Activated naive CD4-positive, alpha-beta T cell treated with anti-CD3 and anti-CD28 coated beads, Interleukin-2, amount 50 U/mL, for 72 hours (primary cell): ENCODE measurements at places on chromosomes 13 and 19.
A peak's percentile ranks its signal among the peaks of the same experiment; 100 is the strongest.

DNA sequence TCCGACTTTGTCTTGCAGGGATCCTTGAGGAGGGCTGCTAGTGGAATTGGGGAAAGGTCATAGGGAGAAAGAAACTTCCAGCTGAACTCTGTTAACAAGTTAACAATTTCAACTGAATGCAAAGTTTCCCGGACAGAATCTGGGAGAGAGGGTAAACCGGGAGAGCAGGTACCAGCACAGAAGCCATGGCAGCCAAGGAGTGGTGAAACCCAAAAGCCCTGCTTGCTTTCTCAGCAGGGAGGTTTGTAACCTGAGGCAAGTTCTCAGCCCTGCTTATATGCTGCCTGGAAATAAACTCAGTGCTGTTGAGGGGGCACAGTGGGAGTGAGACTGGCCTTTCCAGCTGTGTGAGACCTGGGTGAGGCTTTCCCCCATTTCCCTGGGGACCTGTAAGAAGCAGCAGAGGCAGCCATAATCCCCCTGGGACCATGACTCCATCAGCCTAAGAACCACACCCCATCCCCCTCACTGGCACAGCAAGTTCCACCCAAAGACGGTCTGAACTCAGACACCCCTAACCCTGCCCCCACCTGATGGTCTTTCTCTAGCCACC lies 84.0 kb downstream of the SUCLA2 start:
- DNase-seq: no peak

- DNase-seq: no peak
These were observed 28.3 kb downstream of the RCBTB2 start for GRCh38 chr13:48504606-48505005.

DNA sequence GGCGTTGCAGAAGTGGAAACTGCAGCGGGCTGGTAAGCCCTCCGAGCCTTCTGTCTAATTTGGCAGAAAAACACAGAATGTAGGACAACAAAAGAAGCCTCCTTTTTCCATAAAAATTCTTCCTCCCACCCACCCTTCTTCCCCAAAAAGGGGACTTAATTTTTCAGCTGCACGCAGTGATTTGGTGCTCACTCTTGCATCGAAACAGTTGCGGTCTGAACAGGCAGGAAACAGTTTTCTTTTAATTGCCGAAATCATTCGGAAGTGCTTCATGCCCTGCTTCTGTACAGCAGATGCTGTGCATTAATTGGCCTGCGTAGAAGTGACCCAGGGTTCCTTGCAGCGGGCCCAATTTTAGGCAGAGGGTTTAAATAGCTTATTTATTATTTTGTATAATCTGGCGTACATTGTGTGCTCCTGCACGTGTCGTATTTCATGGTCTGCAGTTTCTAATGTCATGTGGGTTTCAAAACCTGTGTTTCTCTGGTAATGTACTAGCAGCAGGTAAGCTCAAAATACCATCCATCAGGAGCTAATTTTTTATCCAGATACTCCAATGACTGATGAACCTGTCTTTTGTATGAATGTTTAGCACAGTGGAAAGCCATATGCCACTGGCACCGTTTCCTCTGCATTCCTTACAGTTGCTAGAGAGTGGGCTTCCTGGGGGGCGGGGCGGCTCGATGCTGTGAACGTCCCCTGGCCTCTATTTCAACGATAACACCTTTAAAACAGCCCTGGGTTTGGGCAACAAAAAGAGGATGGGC lies 66.6 kb downstream of the GGACT start:
- DNase-seq: no peak

DNA sequence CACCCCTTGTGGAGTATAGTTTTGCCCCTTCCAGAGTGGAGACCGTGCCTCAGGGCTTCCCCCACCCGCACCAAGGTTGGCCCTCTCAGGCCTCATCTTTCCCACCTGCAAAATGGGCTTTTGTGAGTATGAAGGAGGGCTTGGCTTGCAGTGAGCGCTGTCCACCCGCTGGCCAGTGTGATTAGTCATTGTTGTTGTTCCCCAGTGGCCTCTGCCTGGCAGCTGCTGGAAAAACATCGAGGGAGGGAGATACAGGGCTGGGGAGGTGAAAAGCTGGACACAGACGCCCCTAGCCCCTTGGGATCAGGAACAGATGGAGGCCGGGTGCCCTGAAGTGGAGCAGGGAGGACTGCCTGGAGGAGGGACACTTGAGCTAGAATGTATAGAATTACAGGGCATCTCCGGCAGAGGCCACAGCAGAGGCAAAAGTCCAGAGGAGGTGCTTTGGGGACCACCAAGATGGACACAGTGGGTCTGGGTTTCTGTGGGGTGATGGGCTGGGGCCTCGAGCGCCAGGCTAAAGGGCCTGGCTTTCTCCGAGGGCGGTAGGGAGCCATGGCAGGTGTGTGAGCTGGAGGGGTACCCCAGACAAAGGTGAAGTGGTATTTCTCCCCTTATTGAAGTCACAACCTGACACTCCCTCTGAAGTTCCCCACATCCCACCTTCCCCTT lies 3.9 kb upstream of the IL12RB1 start:
- no peak for DNase-seq

DNA sequence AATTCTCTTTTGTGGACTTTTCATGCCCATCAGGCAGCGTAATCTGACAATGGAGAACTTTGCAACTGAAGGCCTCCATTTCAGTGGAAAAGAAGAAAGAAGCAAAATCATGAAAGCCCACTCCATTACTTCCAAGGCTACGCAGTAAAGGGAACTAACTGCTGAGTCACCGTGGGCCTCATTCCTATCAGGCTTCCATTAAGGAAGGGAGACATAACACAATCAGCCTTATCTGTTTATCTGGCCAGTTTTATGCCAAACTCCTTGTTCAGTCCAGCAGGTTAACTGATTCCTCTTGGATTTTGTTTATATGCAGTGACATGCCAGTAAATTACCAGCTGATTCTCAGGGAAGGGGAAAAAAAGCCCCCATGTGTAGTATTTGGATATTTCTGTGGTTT lies 56.8 kb upstream of the KATNAL1 start:
- DNase-seq: no peak

DNA sequence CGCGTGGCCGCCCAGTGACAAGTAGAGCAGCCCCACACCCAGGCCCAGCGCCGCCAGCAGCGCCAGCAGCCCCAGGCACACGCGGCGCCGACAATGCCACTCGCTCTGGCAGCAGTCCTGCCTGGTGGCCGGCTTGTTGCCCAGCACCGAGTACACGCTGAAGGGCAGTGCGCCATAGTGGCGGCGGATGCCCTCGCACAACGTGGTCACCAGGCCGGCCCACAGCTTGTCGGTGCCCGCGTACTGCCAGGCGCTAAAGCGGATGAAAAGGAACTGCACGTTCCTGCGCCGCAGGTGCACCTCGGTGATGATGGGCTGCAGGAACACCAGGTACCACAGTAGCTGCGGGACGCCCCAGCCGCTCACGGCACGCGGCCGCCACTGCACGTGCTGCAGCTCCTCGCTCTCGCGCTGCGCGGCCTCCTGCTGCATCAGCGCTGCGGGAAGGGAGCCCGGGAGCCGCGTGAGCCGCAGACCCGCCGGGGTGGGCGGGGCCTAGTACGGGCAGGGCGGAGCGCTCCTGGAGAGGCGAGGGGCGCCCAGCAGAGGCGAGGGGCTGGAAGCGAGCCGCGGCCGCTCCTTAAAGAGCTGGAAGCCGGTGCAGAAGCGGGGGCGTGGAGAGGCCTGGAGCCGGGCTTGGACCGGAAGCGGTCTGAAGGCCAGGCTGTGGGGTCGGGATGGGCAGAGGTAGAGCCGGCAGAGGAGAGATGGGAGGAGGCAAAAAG lies 7.3 kb downstream of the NKPD1 start:
- no peak for DNase-seq

DNA sequence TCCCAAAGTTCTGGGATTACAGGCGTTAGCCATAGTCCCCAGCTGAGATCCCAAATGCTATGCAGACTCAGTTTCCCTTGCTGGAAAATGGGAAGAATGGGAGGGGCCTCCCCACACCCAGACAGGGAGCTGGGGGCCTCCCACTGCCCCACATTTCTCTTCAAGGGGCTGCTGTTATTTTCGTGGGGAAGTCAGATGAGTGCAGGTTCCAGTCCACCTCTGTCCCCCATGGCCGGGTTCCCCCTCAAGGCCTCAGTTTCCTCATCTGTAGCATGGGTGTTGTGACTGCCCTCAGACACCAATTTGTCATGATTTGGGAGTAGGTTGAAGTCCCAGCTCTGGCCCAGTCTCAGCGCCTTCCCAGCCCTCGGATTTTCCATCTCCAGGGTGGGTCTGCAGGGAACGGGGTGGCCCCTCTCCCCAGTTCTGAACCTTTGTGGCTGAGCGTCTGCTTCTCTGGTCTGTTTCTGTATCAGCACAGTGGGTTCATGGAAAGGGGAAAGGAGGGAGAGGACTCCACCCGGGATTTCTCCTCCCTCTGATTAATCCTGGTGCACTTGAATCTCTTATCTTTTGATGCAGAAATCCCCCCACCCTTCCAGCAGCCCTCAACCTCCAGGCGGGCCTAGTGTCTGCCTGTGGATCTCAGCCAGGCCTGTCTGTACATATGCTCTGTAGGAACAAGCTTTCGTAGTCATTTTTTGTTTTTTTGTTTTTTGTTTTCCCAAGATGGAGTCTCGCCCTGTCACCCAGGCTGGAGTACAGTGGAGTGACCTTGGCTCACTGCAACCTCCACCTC lies 12.2 kb downstream of the NFIC start:
- no peak for DNase-seq

- no peak for DNase-seq
These were observed 8.7 kb upstream of the TIMM50 start for GRCh38 chr19:39471756-39472536.

GRCh38 chr13:33146843-33147611 lies 130.8 kb downstream of the KL start:
- no peak for DNase-seq

DNA sequence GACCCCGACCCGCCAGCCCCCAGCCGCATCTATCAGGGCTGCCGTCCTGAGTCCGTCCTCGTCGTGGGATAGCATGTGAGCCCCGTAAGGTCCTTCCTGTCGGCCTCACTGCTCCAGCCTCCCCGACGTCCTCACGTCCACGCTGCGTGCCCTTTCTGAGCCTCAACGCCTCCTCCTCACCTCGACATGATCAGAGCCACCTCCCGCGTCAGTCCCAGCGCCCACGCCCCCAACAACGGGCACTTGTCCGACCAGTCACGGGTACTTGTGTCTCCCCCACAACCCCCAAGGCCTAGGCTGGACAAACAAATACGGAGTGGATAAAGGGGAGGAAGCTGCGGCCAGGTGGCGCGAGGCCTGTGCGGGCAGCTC lies 665 bp downstream of the ZNF497 start:
- peak; percentile 70 for DNase-seq

DNA sequence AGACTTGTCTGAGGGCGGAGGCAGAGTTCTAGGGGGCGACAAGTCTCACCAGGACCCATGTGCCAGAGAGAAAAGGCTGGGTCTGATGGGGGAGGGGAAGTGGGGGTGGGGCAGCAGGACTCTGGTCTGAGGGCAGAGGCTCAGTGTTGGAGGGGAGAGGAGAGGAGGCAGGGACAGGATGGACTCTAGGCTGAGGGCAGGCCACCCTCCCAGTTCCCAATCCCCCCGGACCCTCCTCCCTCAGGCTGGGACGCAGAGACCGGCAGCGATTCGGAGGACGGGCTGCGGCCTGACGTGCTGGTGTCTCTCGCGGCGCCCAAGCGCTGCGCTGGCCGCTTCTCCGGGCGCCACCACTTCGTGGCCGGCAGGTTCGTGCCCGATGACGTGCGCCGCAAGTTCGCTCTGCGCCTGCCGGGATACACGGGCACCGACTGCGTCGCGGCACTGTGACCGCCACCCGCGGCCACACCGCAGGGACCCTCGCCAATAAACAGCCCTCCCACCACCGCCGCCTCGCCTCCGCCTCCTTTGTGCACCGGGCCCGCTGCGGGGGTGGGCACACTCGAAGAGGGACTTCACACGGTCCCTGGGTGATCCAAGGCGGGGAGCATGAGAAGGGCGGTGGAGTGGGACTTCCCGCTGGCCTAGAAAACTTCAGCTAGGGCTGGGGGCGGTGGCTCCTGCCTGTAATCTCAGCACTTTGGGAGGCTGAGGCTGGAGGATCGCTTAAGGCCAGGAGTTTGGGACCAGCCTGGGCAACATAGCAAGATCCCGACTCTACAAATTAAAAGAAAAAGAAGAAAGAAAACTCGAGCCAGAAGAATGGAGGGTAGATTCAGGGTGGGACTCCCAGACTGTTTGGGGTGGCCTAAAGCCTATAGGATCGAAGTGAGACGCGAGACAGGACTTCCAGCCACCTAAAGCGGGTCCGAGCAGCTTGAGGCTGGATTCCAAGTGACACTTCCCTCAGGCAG lies 703 bp upstream of the CILP2 start:
- DNase-seq: no peak

DNA sequence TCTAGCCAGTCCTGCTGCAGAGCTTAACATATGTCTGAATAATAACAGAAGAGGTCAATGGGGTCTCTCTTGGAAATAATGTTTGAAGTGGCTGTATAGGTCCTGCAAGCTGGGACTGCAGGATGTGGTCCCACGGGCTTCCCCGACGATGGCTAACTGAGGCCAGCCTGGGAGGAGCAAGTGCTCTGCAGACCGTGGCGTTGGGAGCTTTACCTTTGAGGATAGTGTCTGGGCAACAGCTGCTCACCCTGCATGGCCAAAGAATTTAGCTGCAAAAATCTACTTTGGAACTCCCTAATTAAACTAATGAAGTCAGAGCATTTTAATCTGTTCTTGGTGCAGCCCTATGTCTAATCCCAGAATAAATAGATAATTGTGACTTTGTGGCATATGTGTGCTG lies 18.2 kb upstream of the AMER2 start:
- no peak for DNase-seq

- peak; percentile 53 for DNase-seq
These were observed 3.9 kb downstream of the FFAR1 start for GRCh38 chr19:35351411-35352176.

DNA sequence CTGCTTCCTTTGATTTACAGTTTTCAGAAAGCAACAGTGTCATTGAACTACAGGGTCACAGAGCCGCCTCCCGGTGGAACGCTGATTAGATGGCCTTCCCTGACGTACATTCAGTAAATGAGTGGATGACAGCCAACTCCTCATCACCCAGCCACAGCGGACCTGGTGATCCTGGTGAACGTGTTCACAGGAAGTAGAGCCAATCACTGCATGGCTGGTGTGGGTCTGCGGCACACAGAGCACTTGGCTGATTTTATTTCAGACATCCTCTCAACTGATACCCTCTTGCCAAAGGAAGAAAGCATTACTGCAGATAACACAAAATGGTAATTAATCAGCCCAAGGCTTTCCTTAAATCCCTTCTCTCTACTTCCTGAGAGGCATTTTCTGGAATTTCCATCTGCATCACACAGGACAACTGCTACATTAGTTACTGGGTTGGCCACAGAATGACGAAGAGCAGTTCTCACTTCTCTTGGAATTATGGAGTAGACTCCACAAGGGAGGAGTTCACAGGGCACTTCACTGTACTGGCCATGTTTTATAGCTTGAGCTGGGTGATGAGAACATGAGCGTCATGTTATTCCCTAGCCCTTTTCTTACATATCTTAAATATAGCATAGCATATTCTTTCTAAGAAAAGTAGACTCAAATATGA lies 84.0 kb upstream of the SLC7A1 start:
- DNase-seq: no peak

- no peak for DNase-seq
These were observed 10.0 kb downstream of the SLC5A5 start for GRCh38 chr19:17881701-17882100.

- no peak for DNase-seq
These were observed 34.9 kb upstream of the MLNR start for GRCh38 chr13:49185264-49185663.

- no peak for DNase-seq
These were observed 25.8 kb downstream of the PBX4 start for GRCh38 chr19:19592690-19593089.
